Ovary (tissue), 10 donors: ENCODE measurements at places on chromosomes 5 and 9.

GRCh38 chr5:65999061-65999723 is 72.8 kb downstream of the ERBIN start:
- DNase-seq = no peak
- H3K4me1 ChIP-seq = no peaks in the 10 kb centered on the region
- no peaks in the 10 kb centered on the region for H3K27me3 ChIP-seq
- no peak overlapping the region for H3K4me3 ChIP-seq
- H3K36me3 ChIP-seq = no peaks in the 10 kb centered on the region
- H3K27ac ChIP-seq = no peak overlapping the region

DNA sequence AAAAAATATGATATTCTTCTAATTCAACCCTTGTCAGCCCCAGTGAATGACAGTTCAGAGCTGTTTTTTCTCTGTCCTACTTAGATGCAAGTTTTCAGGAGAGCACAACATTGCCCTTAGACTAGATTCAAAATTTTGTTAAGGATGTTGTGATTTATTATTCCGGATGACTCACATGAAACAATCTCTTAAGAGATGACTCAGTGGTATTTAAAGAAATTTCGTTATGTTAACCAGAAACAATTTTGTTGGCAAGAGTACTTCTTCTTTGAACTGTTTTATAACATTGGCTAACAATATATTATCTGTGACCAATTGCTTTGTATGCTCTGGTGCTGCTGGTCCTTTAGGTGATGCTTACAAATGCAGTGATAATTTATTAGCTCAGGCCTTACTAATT is 132.0 kb downstream of the IZUMO3 start:
- H3K4me1 ChIP-seq = no peaks in the 10 kb centered on the region
- DNase-seq = no peak
- no peaks in the 10 kb centered on the region for H3K27me3 ChIP-seq
- H3K27ac ChIP-seq = no peak overlapping the region
- H3K4me3 ChIP-seq = no peak overlapping the region

GRCh38 chr5:132748522-132749000 is 1.3 kb downstream of the CCNI2 start:
- peaks cover 6% of the 10 kb centered on the region for H3K27me3 ChIP-seq
- no peak overlapping the region for H3K4me3 ChIP-seq
- peaks cover 4% of the 10 kb centered on the region for H3K4me1 ChIP-seq
- DNase-seq = no peak
- H3K36me3 ChIP-seq = no peaks in the 10 kb centered on the region

GRCh38 chr5:143733665-143734455 is 78.1 kb upstream of the HMHB1 start:
- no peaks in the 10 kb centered on the region for H3K27me3 ChIP-seq
- no peak for DNase-seq
- H3K36me3 ChIP-seq = no peaks in the 10 kb centered on the region
- no peaks in the 10 kb centered on the region for H3K4me1 ChIP-seq
- H3K27ac ChIP-seq = no peak overlapping the region

DNA sequence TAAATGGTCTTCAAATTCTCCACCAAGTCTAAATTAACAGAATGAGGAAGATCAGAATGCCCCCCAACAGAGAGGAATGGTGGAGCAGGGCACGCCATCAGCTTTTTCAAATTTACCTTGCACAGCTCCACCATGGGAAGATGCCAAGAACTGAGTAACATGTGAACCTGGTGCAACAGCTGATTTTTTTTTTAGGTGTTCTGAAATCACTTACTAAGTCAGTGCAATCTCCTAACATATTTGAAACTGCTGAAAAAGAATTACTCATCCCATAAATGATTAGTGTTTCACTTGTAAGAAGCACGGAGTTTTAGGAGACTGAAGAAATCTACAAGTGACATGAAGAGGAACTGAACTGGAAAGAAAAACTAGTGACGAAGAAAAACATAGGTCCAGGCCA is 5.1 kb downstream of the TMEM245 start:
- DNase-seq = no peak
- H3K27ac ChIP-seq = no peak overlapping the region
- peaks cover 15% of the 10 kb centered on the region for H3K4me1 ChIP-seq

DNA sequence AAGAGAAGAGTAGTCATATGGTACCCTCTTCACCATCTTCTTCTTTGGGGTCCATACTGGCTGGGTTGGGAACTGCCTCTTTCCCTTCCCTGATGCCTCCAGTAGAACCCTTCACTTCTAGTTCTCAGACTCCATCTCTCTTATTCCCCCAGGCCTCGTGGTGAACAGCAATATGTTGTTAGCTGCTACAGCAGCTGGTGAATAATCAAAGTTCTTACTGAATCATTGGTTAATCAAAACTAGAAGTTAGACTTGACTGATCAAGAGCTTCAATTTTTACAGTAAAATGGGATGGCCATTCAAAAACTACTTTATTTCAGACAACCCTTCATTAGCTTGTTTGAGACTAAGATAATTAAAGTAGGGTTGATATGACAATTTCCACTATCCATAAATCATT is 190.9 kb upstream of the GNA14 start:
- peaks cover 4% of the 10 kb centered on the region for H3K4me1 ChIP-seq
- no peaks in the 10 kb centered on the region for H3K27me3 ChIP-seq
- H3K27ac ChIP-seq = no peak overlapping the region
- H3K4me3 ChIP-seq = no peak overlapping the region
- DNase-seq = no peak

DNA sequence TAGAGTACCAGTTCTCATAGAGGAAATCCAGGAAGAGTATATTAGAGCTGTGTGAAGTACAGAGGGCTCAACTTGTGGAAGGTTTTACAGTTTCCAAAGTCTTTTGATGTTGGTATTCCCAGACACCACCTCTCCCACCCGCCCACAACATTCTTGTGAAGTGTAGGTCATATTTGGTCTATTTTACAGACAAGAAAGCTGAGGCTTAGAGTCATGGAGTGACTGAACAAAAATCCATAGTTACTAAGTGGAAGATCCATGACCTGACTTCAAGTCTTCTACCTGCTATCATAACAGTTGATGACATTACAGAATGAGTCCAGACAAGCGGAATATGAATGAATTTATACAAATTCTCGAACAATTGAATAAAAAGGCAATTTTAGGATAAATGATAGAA is 187.1 kb upstream of the RPS23 start:
- H3K4me1 ChIP-seq = no peaks in the 10 kb centered on the region
- no peak for DNase-seq
- H3K36me3 ChIP-seq = no peaks in the 10 kb centered on the region
- no peaks in the 10 kb centered on the region for H3K27me3 ChIP-seq
- H3K27ac ChIP-seq = no peak overlapping the region

- H3K4me3 ChIP-seq = no peak overlapping the region
- H3K27ac ChIP-seq = no peak overlapping the region
- no peaks in the 10 kb centered on the region for H3K36me3 ChIP-seq
- no peaks in the 10 kb centered on the region for H3K27me3 ChIP-seq
- no peaks in the 10 kb centered on the region for H3K4me1 ChIP-seq
These were observed 40.9 kb upstream of the GLDC start for GRCh38 chr9:6686396-6686795.
